ENCODE measurements at places on chromosomes 16 and 17.

GRCh38 chr17:56119191-56119590 is 34.1 kb upstream of the ANKFN1 start:
- no peaks in the 10 kb centered on the region for H3K27me3 ChIP-seq
- no peak for DNase-seq
- H3K4me1 ChIP-seq, result no peaks in the 10 kb centered on the region
- H3K27ac ChIP-seq, result no peak overlapping the region
- no peak overlapping the region for H3K4me3 ChIP-seq

DNA sequence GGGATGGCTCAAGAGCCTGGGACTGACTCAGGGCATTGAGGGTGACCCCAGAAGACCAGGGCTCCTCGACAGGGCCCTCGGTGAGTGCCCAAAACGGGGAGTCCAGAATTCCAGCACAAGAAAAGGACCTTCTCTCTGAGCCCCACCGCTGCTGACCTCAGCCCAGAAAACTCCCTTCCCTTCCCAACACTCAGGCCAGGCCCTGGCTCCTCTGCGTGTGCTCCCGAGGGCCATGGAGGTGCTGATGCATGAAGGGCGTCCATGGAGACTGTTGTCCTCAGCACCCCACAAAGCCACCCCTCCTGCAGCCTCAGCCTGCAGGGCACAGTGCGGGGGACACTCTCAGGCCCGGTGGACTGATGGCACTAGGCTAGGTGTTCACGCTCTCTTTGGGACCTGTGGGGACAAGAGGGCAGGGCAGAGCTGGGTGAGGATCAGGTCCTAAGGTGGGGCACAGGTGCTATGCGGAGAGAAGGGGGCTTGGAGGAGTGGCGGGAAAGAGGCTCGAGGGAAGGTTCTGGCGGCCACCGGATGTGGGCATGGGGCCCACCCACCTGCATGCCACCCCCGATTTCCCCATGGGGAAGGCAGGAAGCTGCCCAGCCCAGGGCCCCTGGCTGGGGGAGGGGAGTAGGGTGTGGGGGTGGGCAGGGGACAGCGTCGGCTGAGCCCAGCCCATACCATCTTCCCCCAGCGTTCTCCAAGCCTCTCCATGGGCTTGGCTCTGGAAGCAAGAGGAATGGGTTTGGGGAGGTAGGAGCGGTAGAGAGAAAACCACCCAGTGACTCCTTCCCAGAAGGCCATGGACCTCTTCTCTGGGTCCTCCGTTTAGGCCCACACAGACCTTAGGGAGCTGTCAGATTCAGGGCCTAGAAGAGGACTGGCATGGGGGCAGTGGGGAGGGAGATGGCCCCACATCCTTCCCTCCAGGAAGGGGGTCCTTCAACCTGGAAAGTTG is 4.5 kb upstream of the TSPOAP1 start:
- DNase-seq, result peak; percentile 58
- peaks cover 58% of the 10 kb centered on the region for H3K4me1 ChIP-seq
- peaks cover 2% of the 10 kb centered on the region for H3K27me3 ChIP-seq
- peak overlapping the region; percentile 99 for H3K27ac ChIP-seq
- H3K4me3 ChIP-seq, result peak overlapping the region; percentile 100

DNA sequence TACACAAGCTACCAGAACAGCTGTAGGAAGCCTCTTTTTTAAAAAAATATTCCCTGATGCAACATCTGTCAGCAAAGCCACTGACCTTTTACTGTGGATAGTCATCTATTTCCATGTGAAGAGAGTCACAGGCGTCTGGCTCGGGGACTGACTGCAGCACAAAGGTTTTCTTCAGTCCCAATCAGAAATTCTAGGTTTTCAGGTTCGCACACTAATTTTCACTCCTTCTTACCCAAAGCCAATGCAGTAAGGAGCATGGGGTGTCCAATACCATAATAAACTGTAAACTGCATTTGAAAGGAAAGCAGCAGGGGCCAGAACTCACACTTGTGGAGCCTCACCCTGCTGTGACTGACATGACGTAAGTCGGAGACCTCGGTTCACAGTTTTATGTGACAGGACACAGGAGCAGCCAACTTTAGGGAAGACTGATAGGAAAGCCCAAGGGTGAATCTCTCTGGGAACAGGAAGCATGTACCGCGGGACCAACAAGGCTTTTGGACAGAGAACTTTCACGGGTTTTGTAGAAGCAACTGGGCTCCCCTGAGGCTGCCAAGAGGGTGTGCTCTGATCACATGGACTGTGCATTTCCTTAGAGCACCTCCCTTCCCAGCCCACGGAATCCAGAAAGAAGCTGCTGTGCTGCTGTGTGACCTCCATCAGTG is 9.1 kb upstream of the TMEM100 start:
- H3K4me3 ChIP-seq, result no peak overlapping the region
- H3K36me3 ChIP-seq, result no peaks in the 10 kb centered on the region
- H3K27ac ChIP-seq, result no peak overlapping the region
- no peak for DNase-seq

DNA sequence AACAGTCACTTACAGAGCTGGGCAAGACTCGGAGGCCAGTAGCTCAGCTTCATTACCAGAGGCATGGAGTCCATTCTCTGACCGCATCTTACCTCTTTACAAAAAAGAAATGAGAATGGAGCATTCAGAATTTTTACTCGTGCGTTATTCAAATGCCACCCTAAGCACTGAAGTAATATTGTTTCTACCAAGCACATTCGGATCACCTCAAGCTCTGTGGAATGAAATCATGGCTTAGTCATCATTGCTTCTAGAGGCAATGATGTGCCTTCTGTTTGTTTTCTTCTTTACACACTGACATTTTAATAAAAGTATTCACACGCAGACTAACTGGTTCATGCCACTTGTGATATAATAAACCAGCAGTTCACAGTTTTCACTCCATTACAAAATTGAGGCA is 206.8 kb downstream of the PHKB start:
- no peak for DNase-seq
- peaks cover 1% of the 10 kb centered on the region for H3K36me3 ChIP-seq
- H3K4me3 ChIP-seq, result no peak overlapping the region

DNA sequence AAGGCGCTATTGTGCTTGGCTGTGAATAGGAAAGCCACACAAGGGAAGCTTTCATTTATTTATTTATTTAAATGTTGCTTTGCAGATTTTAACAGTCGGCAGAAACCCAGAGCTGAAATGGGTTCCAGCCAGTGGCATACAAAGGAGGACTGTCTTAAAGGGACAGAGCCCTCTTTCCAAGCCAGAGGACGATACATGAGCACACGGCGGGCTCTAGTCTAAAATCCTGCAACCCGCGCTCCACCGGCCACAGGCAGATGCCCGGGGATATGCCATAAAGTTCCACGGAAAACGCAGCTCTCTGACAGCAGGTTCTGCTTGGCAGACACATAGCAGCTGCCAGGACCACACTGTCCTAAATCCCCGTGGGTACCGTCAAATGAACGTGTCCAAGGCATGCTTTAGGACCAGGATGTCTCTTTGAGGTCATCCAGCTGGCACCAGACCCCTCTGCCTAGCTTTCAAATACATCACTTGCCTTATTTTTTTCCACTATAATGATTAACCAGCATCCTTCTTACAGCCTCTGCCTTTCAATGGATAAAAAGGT is 64.6 kb downstream of the CYTH1 start:
- DNase-seq, result no peak
- peak overlapping the region; percentile 30 for H3K27ac ChIP-seq
- no peaks in the 10 kb centered on the region for H3K27me3 ChIP-seq
- H3K4me1 ChIP-seq, result peaks cover 67% of the 10 kb centered on the region
- peaks cover 14% of the 10 kb centered on the region for H3K36me3 ChIP-seq

GRCh38 chr16:49767998-49768397 is 87.9 kb downstream of the ZNF423 start:
- H3K27me3 ChIP-seq, result peaks cover 1% of the 10 kb centered on the region
- no peak overlapping the region for H3K4me3 ChIP-seq
- no peaks in the 10 kb centered on the region for H3K4me1 ChIP-seq
- no peak overlapping the region for H3K27ac ChIP-seq
- DNase-seq, result no peak
- no peaks in the 10 kb centered on the region for H3K36me3 ChIP-seq

DNA sequence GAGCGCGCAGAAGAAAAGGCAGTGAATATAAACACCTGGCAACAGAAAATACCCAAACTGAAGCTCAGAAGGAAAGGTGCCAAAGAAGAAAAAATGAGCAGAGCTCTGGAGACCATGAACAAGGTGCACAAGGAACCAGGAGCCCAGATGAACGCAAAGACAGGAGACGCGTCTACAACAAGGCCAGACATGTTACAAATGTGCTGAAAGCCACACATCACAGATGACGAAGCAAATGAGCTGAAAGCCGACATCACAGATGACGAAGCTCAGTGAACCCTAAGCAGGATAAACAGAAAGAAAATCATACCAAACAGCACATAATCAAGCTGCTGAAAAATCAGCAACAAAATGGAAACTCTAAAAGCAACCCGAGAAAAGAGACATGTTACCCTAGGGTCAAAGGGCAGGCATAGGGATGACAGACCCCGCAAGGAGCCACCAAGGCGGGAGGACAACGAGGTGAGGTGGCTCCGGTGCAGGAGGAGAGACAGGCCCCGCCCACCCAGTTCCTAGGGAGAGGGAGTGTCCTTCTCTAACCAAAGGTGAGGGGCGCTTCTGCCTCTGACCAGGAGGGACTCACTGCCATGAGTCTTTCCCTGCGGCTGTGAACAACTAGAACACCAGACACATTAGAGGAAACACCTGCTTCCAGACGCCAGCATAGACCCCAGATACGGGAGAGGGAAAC is 39.1 kb downstream of the CCDC57 start:
- DNase-seq, result no peak
- H3K27me3 ChIP-seq, result no peaks in the 10 kb centered on the region
- peaks cover 8% of the 10 kb centered on the region for H3K4me1 ChIP-seq
- no peak overlapping the region for H3K4me3 ChIP-seq
- peaks cover 19% of the 10 kb centered on the region for H3K36me3 ChIP-seq

GRCh38 chr17:4777969-4778760 is 6.5 kb downstream of the TM4SF5 start:
- peaks cover 7% of the 10 kb centered on the region for H3K4me1 ChIP-seq
- no peak for DNase-seq
- peaks cover 33% of the 10 kb centered on the region for H3K27me3 ChIP-seq
- no peaks in the 10 kb centered on the region for H3K36me3 ChIP-seq

DNA sequence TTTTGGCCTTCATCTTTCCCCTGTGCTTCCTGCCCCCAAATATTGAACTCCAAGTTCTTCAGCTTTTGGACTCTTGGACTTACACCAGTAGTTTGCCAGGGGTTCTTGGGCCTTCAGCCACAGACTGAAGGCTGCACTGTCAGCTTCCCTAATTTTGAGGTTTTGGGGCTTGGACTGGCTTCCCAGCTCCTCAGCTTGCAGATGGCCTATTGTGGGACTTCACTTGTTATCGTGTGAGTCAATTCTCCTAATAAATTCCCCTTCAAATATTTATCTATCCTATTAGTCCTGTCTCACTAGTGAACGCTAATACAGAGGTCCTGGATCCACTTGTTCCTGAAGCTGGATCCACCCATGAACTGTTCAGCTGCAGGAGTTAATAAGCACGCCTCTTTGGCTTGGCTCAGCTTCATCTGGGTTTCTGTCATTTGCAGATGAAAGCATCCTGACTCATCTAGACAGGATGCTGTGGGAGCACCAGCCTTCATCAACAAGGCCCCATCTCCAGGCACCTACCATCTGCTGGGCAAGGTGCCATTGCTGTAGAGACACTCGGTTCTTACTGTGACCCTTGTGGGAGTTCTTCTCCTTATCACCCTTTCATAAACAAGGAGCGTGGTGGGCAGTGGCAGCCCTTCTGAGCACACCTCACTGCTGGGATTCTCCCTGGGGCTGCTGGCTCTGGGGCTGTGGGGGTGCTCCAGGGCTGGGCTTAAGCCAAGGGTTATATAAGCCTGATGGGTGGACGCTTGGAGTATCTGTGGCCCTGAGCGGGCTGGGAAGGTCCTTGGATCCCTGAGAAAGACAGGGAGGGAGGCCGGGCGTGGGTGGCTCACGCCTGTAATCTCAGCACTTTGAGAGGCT is 23.1 kb downstream of the LAT start:
- H3K27ac ChIP-seq, result peak overlapping the region; percentile 98
- peaks cover 50% of the 10 kb centered on the region for H3K4me1 ChIP-seq
- peaks cover 6% of the 10 kb centered on the region for H3K36me3 ChIP-seq
- no peaks in the 10 kb centered on the region for H3K27me3 ChIP-seq
- peak overlapping the region; percentile 69 for H3K4me3 ChIP-seq

- H3K4me1 ChIP-seq, result no peaks in the 10 kb centered on the region
- no peaks in the 10 kb centered on the region for H3K27me3 ChIP-seq
- DNase-seq, result no peak
- no peak overlapping the region for H3K27ac ChIP-seq
- no peaks in the 10 kb centered on the region for H3K36me3 ChIP-seq
- no peak overlapping the region for H3K4me3 ChIP-seq
These were observed 219.7 kb downstream of the TMEM114 start for GRCh38 chr16:8370374-8371270.

GRCh38 chr16:90077757-90078578 is 837 bp upstream of the PRDM7 start:
- no peaks in the 10 kb centered on the region for H3K36me3 ChIP-seq
- peaks cover 40% of the 10 kb centered on the region for H3K4me1 ChIP-seq
- H3K27ac ChIP-seq, result peak overlapping the region; percentile 79
- peak; percentile 20 for DNase-seq

- no peak overlapping the region for H3K27ac ChIP-seq
- DNase-seq, result no peak
- peaks cover 3% of the 10 kb centered on the region for H3K36me3 ChIP-seq
- H3K4me1 ChIP-seq, result no peaks in the 10 kb centered on the region
- no peak overlapping the region for H3K4me3 ChIP-seq
These were observed 67.8 kb downstream of the ADCY9 start for GRCh38 chr16:4048481-4048880.

GRCh38 chr17:7644775-7645174 is 6.0 kb upstream of the ATP1B2 start:
- H3K4me3 ChIP-seq, result no peak overlapping the region
- no peaks in the 10 kb centered on the region for H3K36me3 ChIP-seq
- H3K4me1 ChIP-seq, result peaks cover 16% of the 10 kb centered on the region
- no peak overlapping the region for H3K27ac ChIP-seq

- peaks cover 20% of the 10 kb centered on the region for H3K27me3 ChIP-seq
- no peak overlapping the region for H3K4me3 ChIP-seq
- DNase-seq, result no peak
- H3K36me3 ChIP-seq, result no peaks in the 10 kb centered on the region
- no peak overlapping the region for H3K27ac ChIP-seq
These were observed 16.8 kb upstream of the AKAP1 start for GRCh38 chr17:57068222-57068658.

GRCh38 chr16:84175350-84176081 is 11.3 kb downstream of the TAF1C start:
- peak; percentile 32 for DNase-seq
- H3K4me3 ChIP-seq, result no peak overlapping the region
- H3K4me1 ChIP-seq, result peaks cover 6% of the 10 kb centered on the region
- H3K27me3 ChIP-seq, result no peaks in the 10 kb centered on the region

DNA sequence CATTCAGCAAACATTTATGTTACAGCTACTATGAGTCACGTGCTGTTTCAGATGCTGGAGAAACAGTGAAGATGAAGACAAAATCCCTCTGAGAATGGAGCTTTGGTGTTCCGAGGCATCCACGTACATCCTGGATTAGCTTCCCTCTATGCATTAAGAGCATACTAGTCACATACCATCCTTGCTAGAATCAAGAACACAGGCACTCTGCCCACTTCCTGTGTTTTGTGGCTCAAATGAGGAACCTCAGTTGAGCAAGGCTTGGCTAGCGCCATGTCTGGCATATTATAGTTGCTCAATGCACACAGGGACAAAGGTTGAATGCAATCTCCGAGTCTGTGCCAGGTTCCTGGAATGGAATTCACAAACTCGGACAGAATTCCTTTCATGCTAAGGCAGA is 297.5 kb downstream of the XYLT1 start:
- H3K4me1 ChIP-seq, result peaks cover 18% of the 10 kb centered on the region
- DNase-seq, result no peak
- H3K4me3 ChIP-seq, result no peak overlapping the region
- H3K27me3 ChIP-seq, result no peaks in the 10 kb centered on the region
- no peak overlapping the region for H3K27ac ChIP-seq

Data from activated T-helper 1 cell treated with anti-CD3 and anti-CD28 coated beads, Interleukin-12 subunit alpha, Interleukin-12 subunit beta, Interleukin-2, Interleukin-4 antibody, amounts not matched to agents 30 ng/mL and 10 ng/mL and 1 ng/mL, durations not matched to agents 14 hours and 24 hours and 36 hours (primary cell).